ENCODE measurements at places on chromosomes 3 and 15.

- H3K27me3 ChIP-seq, result no peaks in the 10 kb centered on the region
- no peak for DNase-seq
- no peaks in the 10 kb centered on the region for H3K36me3 ChIP-seq
Observed at GRCh38 chr3:197807969-197808587, 17.0 kb downstream of the LRCH3 start.

DNA sequence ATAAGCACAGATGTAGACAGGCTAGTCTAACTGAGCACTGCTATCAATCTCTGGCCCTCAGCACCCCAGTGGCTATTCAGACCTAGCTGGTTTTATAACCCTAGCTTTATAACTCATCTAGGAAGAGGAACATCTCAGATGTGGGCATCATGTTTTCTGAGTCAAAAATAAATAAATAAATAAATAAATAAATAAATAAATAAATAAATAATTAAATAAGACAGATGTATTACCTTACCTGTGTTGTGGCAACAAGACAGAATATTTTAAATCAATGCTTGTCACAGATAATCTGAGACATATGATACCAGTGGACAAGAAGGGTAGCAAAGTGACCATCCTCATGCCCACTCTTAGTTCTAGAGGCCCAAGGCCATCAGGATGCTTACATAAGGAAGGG, 52.2 kb downstream of the EFHB start:
- DNase-seq, result no peak
- peaks cover 7% of the 10 kb centered on the region for H3K4me1 ChIP-seq
- no peaks in the 10 kb centered on the region for H3K27me3 ChIP-seq

GRCh38 chr15:98241032-98241554, 280.6 kb downstream of the ARRDC4 start:
- H3K27ac ChIP-seq, result no peak overlapping the region
- no peaks in the 10 kb centered on the region for H3K27me3 ChIP-seq
- no peaks in the 10 kb centered on the region for H3K36me3 ChIP-seq
- H3K4me1 ChIP-seq, result no peaks in the 10 kb centered on the region
- no peak overlapping the region for H3K4me3 ChIP-seq

GRCh38 chr3:186352369-186352768, 9.7 kb downstream of the DGKG start:
- no peak overlapping the region for H3K27ac ChIP-seq
- DNase-seq, result no peak
- no peaks in the 10 kb centered on the region for H3K4me1 ChIP-seq
- no peak overlapping the region for H3K4me3 ChIP-seq

DNA sequence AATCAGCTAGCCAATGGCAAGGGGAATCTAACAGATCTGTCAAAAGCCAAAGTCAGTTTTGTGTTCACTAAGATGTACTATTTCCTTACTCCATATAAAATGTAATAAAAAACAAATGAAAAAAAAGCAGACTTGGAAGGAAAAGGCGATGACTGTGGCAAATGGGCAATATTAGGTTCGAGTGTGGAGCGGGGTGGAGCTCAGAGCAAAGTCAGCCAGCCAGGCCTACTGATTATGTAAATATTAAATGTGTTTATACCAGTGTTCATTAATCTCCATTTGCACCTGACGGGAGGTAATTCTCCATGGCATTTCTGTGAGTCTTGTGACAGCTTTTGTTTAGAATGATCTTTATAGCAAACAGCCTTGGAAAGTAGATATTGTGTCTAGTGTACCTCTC, 96.2 kb upstream of the KCNMB2 start:
- H3K36me3 ChIP-seq, result no peaks in the 10 kb centered on the region
- no peaks in the 10 kb centered on the region for H3K27me3 ChIP-seq
- no peak for DNase-seq
- H3K27ac ChIP-seq, result no peak overlapping the region
- no peaks in the 10 kb centered on the region for H3K4me1 ChIP-seq
- H3K4me3 ChIP-seq, result no peak overlapping the region

GRCh38 chr15:67120839-67121643, 55.6 kb downstream of the SMAD3 start:
- H3K27ac ChIP-seq, result peak overlapping the region; percentile 78
- H3K4me3 ChIP-seq, result no peak overlapping the region
- peaks cover 71% of the 10 kb centered on the region for H3K4me1 ChIP-seq
- DNase-seq, result peak; percentile 90
- H3K36me3 ChIP-seq, result no peaks in the 10 kb centered on the region
- H3K27me3 ChIP-seq, result no peaks in the 10 kb centered on the region

DNA sequence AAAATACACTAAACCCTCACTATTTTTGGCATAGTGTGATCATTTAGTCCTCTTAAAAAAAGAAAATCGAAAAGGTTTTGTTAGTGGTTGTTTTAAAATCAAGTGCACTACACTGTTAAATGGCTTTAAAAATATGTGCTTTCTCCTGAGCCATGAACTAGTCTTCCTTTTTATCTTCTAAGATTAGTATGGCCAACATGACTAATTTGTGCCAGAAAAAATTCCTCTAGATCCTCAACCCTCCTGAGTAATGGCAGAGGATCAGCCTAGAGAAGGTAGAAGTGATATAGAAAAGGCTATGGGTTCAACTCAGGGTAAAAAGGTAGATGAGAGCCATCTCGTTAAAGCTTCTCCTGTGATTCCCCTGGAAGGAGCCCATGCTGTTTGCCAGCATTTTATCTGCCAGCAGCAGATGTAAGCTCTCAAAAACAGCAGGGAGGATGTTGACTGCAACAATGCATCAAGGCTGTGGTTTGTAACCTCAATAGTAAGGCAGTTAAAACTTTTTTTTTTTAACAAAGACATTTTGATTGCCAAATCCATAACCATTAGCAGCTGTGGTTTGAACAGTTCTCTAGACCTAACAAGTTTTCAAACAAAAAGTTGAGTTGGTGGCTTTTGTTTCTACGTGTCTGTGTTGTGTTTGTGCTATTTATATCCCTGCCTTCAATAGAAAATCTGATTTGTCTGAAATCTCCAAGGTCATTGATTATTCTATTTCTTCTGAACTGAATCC, 30.2 kb upstream of the ZNF609 start:
- H3K4me1 ChIP-seq, result peaks cover 9% of the 10 kb centered on the region
- H3K27ac ChIP-seq, result peak overlapping the region; percentile 44
- H3K27me3 ChIP-seq, result no peaks in the 10 kb centered on the region
- H3K36me3 ChIP-seq, result peaks cover 37% of the 10 kb centered on the region

- H3K27me3 ChIP-seq, result no peaks in the 10 kb centered on the region
- no peak overlapping the region for H3K27ac ChIP-seq
- DNase-seq, result no peak
- no peak overlapping the region for H3K4me3 ChIP-seq
Observed at GRCh38 chr3:160057331-160057730, 68.7 kb downstream of the IL12A start.

GRCh38 chr3:23776352-23776891, 29.3 kb upstream of the UBE2E1 start:
- H3K27ac ChIP-seq, result no peak overlapping the region
- no peak overlapping the region for H3K4me3 ChIP-seq
- peaks cover 7% of the 10 kb centered on the region for H3K4me1 ChIP-seq
- H3K27me3 ChIP-seq, result no peaks in the 10 kb centered on the region
- DNase-seq, result no peak
- H3K36me3 ChIP-seq, result no peaks in the 10 kb centered on the region

GRCh38 chr15:41022487-41023090, 69.3 kb downstream of the CHAC1 start:
- H3K36me3 ChIP-seq, result peaks cover 50% of the 10 kb centered on the region
- DNase-seq, result no peak
- H3K27ac ChIP-seq, result no peak overlapping the region
- H3K4me3 ChIP-seq, result no peak overlapping the region
- no peaks in the 10 kb centered on the region for H3K27me3 ChIP-seq

GRCh38 chr15:31439328-31439727, 112.7 kb downstream of the KLF13 start:
- no peak overlapping the region for H3K4me3 ChIP-seq
- no peak for DNase-seq
- peaks cover 57% of the 10 kb centered on the region for H3K4me1 ChIP-seq
- H3K27me3 ChIP-seq, result no peaks in the 10 kb centered on the region

DNA sequence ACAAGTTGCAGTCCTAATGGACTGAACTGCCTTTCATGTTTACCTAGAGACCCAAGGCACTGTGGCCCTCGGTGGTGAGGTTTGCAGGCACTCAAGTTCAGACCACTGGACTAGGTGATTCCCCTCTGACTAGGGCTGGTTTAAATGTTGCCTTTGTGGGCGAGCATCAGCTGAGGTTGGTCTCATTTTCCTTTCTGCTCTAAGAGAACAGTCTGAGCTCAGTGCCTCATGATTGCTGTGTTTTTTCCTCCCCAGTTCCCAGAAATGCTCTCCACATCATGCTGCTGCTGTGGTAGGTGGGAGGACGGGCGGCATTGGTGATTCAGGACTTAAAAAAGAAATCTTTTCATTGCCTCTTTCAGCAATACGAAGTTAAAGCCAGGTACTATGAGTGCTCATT, 237.2 kb downstream of the MBNL1 start:
- H3K4me1 ChIP-seq, result no peaks in the 10 kb centered on the region
- H3K27ac ChIP-seq, result no peak overlapping the region
- H3K4me3 ChIP-seq, result no peak overlapping the region
- no peak for DNase-seq
- H3K36me3 ChIP-seq, result no peaks in the 10 kb centered on the region

GRCh38 chr3:32176989-32177701, 61.3 kb upstream of the CMTM8 start:
- no peak for DNase-seq
- H3K36me3 ChIP-seq, result no peaks in the 10 kb centered on the region
- H3K4me3 ChIP-seq, result no peak overlapping the region
- H3K27me3 ChIP-seq, result no peaks in the 10 kb centered on the region
- H3K4me1 ChIP-seq, result peaks cover 5% of the 10 kb centered on the region

GRCh38 chr15:81291916-81292522, 31.9 kb downstream of the STARD5 start:
- H3K36me3 ChIP-seq, result peaks cover 42% of the 10 kb centered on the region
- DNase-seq, result no peak
- peaks cover 34% of the 10 kb centered on the region for H3K4me1 ChIP-seq
- no peak overlapping the region for H3K4me3 ChIP-seq
- H3K27ac ChIP-seq, result no peak overlapping the region
- H3K27me3 ChIP-seq, result no peaks in the 10 kb centered on the region

- peaks cover 16% of the 10 kb centered on the region for H3K36me3 ChIP-seq
- H3K27me3 ChIP-seq, result no peaks in the 10 kb centered on the region
- peak overlapping the region; percentile 77 for H3K4me3 ChIP-seq
- peaks cover 17% of the 10 kb centered on the region for H3K4me1 ChIP-seq
- no peak for DNase-seq
Observed at GRCh38 chr15:40755812-40756208, 756 bp upstream of the RMDN3 start.

- no peak overlapping the region for H3K4me3 ChIP-seq
- no peaks in the 10 kb centered on the region for H3K4me1 ChIP-seq
- H3K27ac ChIP-seq, result no peak overlapping the region
- H3K27me3 ChIP-seq, result no peaks in the 10 kb centered on the region
Observed at GRCh38 chr3:127894481-127894880, 20.6 kb upstream of the KBTBD12 start.

DNA sequence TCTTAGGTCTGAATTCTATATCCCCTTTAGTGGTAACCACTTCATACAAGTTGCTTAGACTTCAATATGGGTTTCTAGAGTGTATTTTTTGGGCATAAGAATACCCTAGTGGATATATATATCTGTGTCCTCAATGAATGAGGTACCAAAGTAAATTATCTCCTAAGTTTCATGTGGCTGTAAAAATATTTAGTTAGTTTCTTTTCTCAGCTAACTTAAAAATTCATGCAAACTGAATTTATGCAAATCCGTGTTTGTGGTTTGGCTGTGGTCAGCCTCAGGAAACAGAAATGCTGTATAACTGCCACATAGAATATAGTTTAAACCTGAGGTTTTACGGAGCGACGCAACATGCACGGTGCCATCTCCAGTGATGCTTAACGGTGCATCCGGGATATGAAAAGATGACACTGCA, 80.3 kb downstream of the PEX5L start:
- no peak for DNase-seq
- H3K36me3 ChIP-seq, result no peaks in the 10 kb centered on the region
- no peak overlapping the region for H3K27ac ChIP-seq
- H3K27me3 ChIP-seq, result no peaks in the 10 kb centered on the region
- no peaks in the 10 kb centered on the region for H3K4me1 ChIP-seq

DNA sequence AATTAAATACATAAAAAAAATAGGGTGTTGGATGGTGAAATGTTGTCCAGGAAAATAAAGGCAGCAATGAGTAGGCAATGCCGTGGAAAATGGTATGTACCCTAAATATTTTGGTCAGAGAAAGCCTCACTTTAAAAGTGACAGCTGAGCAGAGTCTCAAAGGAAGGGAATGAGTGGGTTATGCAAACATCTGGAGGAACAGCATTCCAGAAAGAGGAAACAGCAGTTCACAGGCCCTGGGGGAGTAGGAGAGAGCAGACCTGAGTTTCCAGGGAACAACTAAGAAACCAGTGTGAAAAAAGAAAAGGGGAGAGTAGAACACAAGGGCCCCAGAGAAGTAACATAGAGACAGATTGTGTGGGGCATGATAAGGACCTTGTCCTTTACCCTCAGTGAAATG, 230.0 kb upstream of the CNTN3 start:
- no peaks in the 10 kb centered on the region for H3K36me3 ChIP-seq
- DNase-seq, result no peak
- no peaks in the 10 kb centered on the region for H3K4me1 ChIP-seq
- no peaks in the 10 kb centered on the region for H3K27me3 ChIP-seq

DNA sequence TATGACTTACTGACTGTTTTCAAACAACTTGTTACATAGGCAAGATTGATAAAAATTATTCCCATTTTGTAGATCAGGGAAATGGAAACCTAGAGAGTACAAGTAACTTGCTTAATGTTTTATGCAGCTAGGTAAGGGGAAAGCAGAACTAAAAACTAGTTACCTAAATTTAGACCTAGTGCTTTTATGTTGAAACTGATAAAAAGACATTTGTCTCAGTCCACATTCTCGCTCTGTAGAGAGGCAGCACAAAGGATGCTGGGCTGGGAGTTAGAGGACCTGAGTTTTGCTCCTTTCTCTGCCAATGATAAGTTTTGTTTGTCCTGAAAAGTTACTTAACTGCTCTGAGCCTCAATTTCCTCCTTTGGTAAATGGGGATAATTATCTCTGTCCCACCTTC, 17.4 kb downstream of the TIMP4 start:
- H3K27me3 ChIP-seq, result no peaks in the 10 kb centered on the region
- no peak for DNase-seq
- no peak overlapping the region for H3K27ac ChIP-seq
- peaks cover 22% of the 10 kb centered on the region for H3K4me1 ChIP-seq
- H3K36me3 ChIP-seq, result no peaks in the 10 kb centered on the region

DNA sequence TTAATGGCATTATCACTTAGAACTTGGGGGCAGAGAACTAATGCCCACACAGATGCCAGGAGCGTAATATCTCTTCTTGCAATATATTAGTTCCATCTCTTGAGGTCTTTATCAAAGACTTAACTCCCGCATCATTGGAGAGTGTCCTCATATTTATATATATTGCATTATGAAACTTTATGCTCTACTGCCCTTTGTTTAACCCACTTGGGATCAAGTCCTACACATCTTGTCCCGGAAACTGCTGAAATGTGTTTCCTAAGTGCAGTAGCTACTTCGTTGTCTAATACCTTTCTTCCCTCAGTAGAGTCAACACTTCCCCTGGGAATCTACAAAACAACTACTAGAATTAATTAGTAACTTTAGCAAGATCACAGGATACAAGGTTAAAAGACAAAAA, 1029.2 kb downstream of the OTOL1 start:
- no peaks in the 10 kb centered on the region for H3K27me3 ChIP-seq
- no peaks in the 10 kb centered on the region for H3K36me3 ChIP-seq
- DNase-seq, result no peak
- no peak overlapping the region for H3K27ac ChIP-seq
- H3K4me1 ChIP-seq, result no peaks in the 10 kb centered on the region

Measured in upper lobe of right lung (tissue), 1 donor.